ENCODE measurements at places on chromosomes 1 and 21.

- DNase-seq: no peak
Observed at GRCh38 chr1:24369801-24370200, 43.8 kb downstream of the STPG1 start.

GRCh38 chr1:76867342-76868130 lies at the start of gene ST6GALNAC5:
ST6GALNAC5 (plus strand) TSS chr1:76867480.
- peak; percentile 80 for DNase-seq

DNA sequence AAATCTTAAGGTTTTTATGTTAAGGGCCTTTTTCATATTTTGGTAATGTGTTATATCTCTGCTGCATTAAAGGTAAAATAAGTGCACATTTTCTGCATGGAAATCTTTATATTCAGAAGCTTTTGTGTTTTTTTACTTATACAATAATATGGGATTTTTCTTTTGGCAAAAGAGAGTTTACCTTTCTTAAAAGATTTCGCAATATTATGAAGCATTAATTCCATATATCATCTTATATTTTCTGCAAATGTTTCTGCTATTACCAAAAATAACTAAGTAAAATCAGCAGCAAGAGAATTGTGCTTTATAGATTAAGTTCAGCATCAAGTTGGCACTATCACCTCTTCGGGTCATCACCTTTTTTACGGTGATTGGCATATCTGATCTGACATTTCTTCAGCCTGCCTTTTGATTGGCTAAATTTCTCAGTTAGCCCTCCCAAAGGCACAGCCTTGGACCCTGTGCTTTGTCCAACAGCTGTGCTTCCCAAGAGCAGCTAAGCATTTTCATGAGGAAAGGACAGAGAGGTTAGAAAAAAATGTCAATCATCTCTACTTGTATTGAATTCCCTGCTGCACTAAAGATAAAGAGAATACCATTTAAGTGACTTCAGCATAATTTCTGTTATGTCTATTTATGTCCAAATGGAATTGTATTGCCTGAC lies 767.1 kb upstream of the PRMT6 start:
- DNase-seq: no peak

GRCh38 chr1:206949208-206949607 lies 2.9 kb upstream of the PIGR start:
- DNase-seq: no peak

DNA sequence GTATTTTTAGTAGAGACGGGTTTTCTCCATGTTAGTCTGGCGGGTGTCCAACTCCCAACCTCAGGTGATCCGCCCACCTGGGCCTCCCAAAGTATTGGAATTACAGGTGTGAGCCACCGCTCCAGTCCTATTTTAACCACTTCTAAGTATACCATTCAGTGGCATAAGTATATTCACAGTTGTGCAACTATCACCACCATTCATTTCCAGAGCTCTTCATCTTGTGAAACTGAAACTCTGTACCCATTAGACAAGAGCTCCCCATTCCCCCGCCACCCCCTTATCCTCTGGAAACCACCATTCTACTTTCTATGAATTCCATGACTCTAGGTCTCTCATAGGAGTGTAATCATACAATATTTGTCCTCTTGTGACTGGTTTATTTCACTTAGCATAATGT lies 40.2 kb upstream of the CAMTA1 start:
- DNase-seq: no peak
